Activated effector memory CD4-positive, alpha-beta T cell treated with anti-CD3 and anti-CD28 coated beads, Interleukin-2, amount 50 U/mL, for 16 hours (primary cell): ENCODE measurements at places on chromosomes 12 and 14.

DNA sequence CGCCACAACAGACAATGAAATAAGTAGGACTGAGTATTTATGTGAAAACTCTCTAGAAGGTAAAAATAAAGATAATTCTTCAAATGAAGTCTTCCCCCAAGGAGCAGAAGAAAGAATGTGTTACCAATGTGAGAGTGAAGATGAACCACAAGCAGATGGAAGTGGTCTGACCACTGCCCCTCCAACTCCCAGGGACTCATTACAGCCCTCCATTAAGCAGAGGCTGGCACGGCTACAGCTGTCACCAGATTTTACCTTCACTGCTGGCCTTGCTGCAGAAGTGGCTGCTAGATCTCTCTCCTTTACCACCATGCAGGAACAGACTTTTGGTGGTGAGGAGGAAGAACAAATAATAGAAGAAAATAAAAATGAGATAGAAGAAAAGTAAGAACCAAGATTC lies 82.7 kb downstream of the VEZT start:
- no peak for DNase-seq

DNA sequence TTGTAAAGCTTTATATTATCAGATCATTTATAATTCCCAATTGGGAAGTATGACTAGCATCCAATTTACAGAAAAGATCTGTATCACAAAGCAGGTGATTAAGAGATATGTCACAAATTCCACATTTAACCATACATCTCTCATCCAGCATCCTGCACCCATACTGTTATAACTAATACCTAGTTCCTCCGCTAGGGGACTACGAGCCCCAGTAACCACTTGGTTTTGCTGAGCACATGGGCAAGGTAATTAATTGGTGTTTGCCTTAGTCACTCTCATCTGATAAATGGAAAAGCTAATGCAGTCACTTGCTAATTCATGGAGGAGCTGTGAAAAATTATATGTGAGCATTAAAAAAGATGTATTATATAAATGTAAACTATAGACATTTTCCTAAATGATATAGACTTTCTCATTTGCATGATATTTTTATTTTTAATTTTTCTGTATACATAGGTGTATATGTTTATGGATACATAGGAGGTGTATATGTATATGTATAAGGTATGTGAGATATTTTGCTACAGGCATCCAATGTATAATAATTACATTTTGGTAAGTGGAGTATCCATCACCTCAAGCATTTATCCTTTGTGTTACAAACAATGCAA lies 1031.8 kb downstream of the GALC start:
- no peak for DNase-seq

GRCh38 chr14:71141701-71142374 lies 234.6 kb downstream of the PCNX1 start:
- DNase-seq = no peak

GRCh38 chr12:6360080-6360571 lies 15.2 kb downstream of the SCNN1A start:
- DNase-seq = no peak

GRCh38 chr14:94501588-94502516 lies 7.4 kb downstream of the SERPINA12 start:
- no peak for DNase-seq

DNA sequence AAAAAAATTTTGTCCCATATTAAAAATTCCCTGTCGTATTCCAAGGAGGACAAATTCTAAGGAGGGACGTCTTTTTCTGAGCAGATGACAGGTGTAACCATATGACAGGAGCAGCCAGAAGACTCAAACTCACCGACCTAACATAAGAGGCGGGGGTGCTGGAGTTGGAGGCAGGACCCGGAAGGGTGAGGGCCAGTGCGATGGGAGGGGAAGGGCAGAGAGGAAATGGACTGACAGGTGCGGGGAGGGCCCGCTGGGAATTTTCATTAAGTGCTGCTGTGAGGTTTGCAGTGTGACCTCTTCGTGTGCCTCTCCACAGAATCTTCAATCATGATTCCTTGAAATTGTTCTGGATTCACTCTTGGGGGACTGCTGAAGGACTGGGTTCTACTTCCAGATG lies 189.4 kb downstream of the NTF3 start:
- no peak for DNase-seq

- no peak for DNase-seq
These were observed 8.3 kb downstream of the IFFO1 start for GRCh38 chr12:6547566-6547965.

DNA sequence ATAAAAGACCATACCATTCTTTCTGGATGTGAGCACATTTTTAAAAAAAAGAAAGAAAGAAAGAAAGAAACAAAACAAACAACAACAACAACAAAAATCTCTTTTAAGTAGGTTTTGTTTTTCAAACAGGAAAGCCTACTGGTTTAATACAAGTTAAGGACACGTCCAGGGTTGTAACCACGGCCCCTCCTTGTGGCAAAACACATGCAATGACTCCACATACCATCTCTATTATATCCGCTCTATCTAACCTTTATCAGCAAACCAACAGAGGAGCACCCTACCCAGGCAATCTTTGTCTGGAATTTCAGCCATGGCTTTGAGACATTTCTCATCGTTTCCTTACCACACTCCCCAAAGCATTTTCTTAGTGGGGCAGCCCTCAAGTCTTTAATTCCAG lies 360.5 kb upstream of the TMPO start:
- DNase-seq = no peak

- no peak for DNase-seq
These were observed 90.7 kb downstream of the SINHCAF start for GRCh38 chr12:31234955-31235867.

- no peak for DNase-seq
These were observed 57.9 kb downstream of the RERG start for GRCh38 chr12:15163030-15163976.

DNA sequence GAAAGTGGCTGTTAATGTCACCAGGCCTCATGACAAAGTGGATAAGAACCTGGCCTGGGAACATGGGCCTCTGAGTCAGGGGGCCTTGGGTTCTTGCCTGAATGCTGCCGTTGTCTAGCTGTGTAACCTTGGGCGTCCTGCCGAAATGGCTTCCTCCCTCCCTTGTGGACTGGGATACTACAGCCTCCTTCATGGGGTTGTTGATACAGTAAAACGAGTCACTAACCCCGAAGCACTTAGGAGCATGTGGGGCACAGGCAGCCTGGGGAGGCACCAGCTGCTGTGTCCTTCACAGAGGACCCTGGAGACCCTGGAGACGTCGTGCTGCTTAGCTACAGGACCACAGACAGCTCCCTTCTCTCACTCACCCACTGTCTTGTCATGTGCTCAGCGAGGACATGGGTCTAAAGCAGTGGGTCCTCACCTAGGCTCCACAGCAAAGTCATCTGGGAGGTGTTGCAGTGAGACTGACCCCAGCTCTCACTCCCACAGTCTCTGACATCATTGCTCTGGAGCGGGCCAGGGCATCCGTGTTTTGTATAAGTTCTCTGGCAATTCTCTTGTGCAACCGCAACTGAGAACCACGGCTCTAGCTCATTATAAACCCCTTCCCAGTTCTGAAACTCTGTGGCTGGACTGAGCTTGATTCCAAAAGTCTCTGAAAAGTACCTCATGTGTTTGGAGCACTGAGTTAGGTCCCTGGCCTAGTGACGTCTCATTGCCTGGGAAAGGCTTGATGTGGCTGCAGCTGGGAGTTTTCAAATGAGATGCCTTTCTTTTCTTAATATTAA lies 42.1 kb downstream of the SERPINA3 start:
- no peak for DNase-seq

DNA sequence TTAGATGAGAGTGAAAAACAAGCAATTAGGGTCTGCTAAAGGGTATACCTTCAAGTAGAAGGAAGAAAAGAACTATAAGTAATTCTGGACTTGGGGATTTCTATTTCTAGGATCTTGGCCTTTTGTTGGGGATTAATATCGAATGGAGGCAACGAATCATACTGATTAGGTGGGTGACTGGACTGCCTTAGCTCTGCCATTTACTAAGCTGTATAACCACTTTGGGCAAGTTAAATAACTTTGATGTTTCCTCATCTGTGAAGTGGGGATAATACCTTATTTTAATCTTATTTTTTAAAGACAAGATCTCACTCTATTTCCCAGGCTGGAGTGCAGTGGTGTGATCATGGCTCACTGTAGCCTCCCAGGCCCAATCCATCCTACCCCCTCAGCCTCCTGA lies 6.6 kb downstream of the IKBIP start:
- DNase-seq = no peak

DNA sequence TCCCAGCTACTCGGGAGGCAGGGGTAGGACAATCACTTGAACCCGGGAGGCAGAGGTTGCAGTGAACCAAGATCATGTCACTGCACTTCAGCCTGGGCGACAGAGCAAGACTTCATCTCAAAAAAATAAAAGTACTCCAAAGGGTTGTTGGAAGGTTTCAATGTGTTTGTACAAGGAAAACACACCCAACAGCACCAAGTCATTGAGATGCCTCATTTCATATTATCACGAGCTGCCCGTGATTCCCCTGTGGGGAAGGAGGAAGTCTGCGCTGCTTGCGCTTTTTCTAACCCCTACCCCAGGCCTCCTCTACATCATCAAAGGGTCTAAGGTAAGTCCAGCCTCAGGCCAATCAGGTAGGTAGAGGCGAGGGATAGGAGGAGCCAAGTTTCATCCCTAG lies 73.6 kb downstream of the KDM2B start:
- no peak for DNase-seq

- DNase-seq = no peak
These were observed 102.9 kb downstream of the RPS29 start for GRCh38 chr14:49483268-49483667.

DNA sequence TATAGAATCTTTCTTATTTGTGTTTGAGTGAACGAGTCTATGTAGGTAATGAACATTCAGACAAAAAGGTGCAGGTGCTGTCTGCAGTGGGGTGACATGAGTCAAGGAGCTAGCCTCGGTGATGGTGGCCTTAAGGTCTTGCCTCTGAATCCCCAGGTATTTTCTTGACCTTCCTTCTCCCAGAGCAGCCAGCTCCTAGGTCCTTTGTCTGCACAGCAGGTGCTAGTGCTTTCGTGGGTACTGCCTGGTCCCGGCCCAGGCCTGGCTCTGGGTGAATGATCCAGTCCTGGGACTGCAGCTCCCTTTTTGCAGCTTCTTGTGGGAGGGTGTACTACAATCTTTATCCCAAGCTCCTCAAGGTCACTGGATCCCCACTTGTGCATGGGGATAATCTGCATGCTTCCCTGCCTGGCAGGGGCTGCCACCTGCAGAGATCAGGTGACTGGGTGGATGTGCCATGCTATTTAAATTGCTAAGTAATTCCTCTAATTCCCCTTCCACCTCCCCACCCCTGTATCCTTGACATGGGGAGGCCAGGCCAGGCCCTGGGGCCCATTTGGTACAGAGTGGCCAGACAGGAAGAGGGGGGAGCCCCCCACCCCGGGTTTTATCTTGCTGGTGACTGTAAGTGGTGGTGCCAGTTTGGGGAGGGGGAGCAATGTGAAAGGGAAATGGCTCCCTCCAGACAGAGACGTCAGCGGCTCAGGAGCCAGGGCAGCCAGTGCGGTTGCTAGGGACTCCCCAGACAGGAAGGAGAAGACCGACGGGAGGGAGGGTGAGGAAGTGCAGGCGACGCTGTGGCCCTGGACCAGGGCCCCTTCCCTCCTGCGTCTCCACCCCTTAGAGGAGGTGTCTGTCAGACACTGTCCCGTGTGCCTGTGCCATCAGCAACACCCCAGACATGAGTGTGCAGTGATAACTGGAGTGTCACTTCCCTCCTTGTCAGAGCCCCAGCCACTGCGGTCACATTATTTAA lies 6.7 kb downstream of the VASH1 start:
- peak; percentile 85 for DNase-seq

GRCh38 chr12:20585913-20586312 lies 109.2 kb upstream of the SLCO1C1 start:
- DNase-seq = no peak

- DNase-seq = peak; percentile 95
These were observed at the start of gene IL23A for GRCh38 chr12:56338308-56339157. Gene IL23A, plus strand, starts transcription at chr12:56338884. Its CDS starts 161 bp downstream, at chr12:56339045.

GRCh38 chr12:3203713-3204112 lies 126.5 kb downstream of the TSPAN9 start:
- DNase-seq = no peak

DNA sequence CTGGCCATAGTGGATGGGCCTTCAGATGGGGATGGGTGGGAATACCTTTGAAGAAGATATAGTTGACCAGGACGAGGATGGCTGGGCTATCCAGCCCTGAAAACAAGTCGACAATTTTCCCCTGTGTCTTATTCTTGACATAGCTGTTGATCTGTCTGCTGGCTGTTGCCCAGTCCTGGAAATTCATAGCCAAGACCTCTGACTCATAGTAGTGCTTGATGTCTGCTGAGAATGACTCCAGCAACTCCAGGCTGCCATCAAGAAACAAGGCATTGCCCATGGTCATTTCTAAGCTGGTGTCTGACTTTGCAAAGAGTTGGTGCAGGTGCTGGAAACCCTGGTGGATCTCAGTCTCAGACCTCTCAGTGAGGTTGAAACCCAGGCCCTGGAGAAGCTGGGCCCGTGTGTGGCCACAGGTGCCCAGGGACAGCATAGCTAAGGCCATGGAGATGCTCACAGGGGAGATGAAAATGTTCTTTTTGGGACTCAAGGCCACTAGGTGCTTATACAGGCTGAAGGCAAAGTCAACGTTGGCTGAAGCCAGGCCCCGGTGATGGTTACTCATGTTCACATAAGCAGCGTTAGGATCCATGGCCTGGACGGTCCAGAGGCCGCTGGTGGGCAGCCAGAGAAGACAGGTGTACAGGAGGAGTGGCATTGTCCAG lies 9.0 kb downstream of the SERPINA6 start:
- DNase-seq = no peak

DNA sequence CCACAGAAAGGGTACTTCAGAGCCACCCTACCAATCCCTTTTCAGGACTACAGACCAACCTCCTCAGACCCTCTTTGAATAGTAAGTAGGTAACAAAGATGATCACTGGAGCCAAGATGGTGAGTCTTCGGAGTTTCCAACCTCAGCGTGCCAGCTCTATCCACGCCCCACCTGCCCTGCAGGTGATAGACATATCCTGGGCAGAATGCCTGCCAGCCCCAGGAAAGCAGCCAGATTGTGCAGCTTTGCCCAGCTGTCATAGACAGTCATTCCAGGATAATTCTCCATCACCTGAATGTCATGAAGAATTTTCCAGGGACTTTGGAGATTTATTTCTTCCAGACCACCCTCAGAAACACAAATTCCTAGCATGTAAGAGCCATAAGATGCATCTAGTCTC lies 434.4 kb downstream of the RGS6 start:
- DNase-seq = no peak

DNA sequence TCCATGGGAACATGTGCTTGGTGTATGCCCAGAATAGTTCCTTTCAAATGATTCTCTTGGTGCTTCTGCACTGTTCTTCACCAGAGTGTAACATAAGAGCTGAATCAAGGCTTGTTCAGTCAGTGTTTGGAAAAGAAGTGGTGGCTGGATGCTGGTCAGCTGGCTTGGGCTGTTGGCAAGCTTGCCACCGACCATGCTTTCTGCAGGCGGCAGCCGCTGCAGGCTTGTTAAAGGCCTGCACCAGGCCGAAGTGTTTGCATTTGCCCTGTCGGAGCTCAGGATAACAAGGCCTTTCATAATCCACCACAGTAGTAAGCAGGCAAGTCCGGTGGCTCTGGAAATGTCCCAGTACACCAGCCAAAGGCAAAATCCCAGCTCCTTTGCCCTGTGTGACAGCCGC lies 26.9 kb downstream of the DAAM1 start:
- DNase-seq = no peak
